ENCODE measurements at places on chromosomes 16 and 17. TPM values are rescaled to one million over a fixed set of nuclear protein-coding genes. Genes with fewer than 3 reads are reported as not detected.

DNA sequence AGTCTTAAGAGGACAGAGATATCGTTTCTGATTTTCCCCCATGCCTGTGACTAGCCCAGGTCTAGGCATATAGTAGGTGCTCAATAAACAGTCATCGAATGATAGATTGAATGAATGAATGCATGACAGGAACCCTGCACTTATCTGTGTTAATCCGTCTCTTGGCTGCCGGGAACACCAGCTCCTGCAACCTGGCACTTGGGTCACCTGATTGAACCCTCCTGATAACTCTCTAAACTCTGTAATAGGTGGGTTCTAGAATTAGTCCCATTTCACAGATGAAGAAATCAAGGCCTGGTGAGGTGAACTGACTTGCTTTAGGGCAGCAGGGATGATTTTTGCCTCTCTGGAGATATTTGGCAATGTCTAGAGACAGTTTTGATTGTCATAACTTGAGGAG lies 43.7 kb downstream of the ABCC1 start:
- DNase-seq, result no peak

DNA sequence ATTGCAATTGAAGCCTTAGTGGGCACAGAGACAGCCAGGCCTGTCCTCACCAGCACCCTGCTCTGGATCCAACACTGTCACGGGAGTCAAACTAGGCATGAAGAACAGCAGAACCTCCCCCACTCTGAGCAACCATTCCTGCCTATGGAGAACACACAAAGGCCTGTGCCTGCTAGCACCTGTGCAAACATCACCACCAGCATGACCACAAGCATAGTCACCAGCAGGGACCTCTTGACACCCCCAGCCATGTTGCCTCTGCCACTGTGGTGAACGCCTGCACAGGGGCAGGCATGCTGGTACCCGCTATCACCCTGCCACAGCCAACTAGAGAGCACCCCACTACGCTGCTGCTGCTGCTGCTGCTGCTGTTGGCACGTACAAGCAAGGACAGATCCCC lies 51.7 kb downstream of the CMC2 start:
- no peak for DNase-seq

The SLC5A11 gene
- 0.25 TPM for total RNA-seq

GRCh38 chr17:75679706-75680211 lies 12.6 kb downstream of the SAP30BP start:
- DNase-seq, result no peak

GRCh38 chr17:63444457-63444856 lies 1.6 kb downstream of the CYB561 start:
- no peak for DNase-seq

DNA sequence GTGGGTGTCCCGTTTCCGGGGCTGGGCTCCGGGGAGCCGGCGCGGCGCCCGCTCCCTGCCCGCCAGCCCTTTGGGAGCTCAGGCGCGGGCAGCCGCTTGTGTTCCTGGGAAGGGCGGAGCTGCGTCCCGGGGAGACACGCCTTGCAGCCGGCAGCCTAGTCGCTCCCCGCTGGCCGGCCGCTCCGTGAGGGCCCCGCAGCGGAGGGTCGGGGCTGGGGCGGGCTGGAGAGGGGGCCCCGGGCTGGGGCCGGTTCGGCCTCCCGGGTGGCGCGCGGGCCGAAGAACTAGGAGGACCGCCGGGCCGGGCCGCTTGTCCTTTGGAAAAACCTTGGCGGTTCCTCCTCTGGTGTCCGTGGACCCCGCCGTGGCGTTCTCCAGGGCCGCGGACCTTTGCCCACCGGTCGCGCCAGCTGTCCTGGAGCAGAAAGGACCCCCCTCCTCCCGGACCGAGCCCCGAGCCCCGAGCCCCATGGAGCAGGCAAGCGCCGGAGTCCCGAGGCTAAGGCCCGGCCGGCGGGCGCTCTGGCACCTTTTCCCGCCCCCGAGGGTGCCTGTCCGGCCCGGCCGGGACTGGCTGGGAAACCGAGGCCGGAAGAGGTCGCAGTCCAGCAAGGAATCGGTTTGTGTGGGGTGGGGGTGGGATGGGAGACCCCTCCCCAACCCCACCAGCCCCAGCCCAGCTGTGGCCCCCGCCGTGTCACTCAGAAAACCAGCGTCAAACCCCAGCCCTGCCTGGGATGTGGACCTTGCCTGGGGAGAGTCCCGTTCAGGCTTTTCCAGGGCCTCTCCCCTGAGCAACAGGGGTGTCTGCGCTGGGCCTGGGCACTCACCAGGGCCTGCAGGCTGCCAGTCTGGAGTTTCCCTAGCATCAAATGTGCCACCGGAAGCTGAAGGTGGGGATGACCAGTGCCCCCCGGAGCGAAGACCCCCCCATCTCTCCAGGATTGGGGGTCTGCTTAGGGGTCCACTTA lies 6.8 kb upstream of the TBC1D3B start:
- DNase-seq, result no peak

- no peak for DNase-seq
Measured at GRCh38 chr16:55076053-55076452, 145.4 kb downstream of the IRX5 start.

- DNase-seq, result no peak
Measured at GRCh38 chr16:78435260-78435659, 335.8 kb downstream of the WWOX start.

DNA sequence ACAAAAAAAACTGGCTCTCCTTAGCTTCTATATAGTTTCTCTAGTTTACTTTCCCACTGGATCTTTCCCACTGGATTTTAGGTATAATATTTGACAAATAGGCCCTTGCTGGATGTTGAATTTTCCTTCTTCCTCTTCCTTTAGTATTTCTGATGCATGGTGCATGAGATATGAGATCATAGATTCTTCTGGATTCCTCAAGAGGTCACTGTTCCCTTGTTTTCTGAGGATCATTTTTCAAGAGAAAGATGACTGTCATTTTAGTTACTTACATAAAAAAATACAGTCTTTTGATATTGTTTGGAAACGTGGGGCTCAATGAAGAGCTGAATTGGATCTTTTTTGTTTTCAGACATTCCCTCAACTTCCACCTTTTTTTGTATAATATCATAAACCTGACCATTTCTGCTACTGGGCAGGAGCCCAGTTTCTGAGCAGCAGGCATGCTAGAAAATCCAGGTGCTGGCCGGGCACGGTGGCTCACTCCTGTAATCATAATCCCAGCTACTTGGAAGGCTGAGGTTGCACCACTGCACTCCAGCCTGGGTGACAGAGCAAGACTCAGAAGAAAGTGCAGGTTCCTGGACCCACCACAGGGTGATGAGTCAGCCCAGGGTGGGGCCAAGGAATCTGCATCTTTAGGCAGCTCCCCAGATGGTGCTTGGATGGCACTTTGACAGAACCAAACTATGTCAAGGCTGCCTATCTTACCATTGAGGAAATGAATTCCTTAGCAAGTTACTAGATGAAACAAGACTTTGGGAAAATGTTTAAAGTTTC lies 70.3 kb downstream of the SDR42E1 start:
- DNase-seq, result peak; percentile 16

The ABCC12 gene
- not detected for total RNA-seq

The SPATA22 gene
- 1.8 TPM for total RNA-seq

The RABEP2 gene
- 8.1 TPM for total RNA-seq

DNA sequence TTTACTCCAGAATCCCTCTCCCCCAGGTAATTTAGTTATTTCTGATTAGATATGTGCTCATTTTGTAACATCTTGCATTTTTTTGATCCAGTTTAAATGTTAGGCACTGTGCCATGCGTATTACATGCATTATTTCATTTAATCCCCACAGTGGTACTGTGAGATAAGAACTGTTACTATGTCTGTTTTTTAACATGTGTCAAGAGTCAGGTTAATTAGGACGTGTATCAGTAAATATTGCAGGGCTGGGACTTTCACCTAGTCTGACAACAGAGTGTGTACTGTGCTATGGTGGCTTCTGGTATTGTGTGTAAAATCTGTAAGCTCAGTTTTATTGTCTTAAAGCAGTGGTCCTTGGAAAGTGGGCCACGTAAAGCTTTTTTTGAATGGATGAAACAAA lies 10.6 kb downstream of the RSPRY1 start:
- DNase-seq, result no peak

GRCh38 chr16:73275448-73275847 lies 227.5 kb upstream of the ZFHX3 start:
- no peak for DNase-seq

Measured in SJCRH30 (cell line).